T-helper 2 cell (primary cell): ENCODE measurements at places on chromosomes 3 and 15.

DNA sequence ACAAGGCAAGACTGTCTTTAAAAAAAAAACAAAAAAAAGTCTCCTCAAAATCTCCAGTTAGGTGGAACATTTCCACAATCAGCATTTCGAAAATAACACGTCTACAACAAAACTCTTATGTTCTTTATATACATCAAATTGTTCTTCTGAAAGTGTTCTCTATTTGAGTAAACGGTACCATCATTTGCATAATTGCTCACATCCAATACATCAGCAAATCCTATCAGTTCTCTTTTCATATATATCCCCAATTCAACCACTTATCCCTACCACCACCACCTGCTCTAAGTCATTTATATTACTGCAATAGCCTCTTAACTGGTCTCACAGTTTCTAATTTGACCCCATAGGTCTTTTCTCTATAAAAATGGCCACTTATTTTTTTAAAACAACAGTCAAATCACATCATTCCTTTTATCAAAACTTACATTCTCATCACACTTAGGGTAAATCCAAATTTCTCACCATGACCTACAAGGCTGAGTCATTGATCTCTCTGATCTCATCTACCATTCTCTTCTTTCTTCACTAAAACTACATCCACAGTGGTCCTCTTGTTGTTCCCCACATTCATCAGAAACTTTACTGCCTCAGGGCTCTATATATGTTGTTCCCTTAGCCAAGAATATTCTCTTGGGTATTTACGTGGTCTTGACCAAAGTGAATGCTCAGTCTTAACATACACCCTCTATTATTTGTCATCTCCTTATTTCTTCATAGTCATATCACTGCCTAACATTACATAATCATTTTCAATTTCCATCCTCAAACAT is 237.0 kb downstream of the SCAPER start:
- no peak for DNase-seq

- no peak for DNase-seq
Observed at GRCh38 chr3:161247049-161247448, 25.9 kb downstream of the NMD3 start.

DNA sequence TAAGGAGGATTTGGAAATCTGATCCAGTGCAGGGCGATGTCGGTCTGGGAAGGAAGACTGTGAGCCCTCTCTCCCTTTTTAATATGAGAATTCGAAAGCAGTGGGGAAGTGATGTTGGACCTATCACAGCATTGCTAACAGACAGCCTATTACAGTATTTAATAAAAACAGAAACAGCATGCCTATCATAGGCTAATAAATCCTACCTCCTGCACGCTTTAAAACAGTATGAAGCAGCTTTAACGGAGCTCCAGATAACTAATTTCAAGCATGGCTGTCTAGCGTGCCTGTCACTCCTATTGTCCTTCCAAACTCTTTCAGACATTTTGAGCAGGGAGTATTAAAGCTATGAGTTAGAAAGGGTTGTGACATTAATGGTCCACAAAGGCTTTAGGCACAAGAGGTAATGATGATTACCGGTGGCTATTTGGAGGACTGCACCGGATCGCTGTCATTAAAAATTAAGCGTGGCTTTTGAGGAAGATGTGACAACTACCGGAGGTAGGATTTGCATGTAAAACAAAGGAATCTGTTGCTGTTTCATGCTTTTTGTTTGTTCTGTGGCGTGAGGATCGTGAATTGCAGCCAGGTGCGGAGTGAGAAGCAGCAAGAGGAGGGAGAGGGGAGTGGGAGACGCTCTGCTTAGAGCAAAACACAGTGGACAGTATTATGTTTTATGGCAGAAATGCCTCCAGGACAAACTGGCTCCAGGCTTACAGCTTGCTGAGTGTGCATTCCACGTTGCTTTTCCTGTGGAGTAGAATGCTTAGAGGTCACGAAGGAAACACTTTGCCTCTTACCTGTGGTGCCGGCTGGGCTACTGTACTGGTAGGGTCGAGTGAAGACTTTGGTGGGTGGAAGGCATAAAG is at the start of gene KCNMB2:
Gene KCNMB2, plus strand, starts transcription at position 226 of the 869 bp plus-strand sequence.
- no peak for DNase-seq

- DNase-seq = no peak
Observed at GRCh38 chr3:52551118-52551517, 14.7 kb downstream of the UQCC5 start.

- no peak for DNase-seq
Observed at GRCh38 chr3:10206166-10206511, 41.4 kb downstream of the IRAK2 start.

GRCh38 chr3:37096288-37096687 is 78.1 kb downstream of the LRRFIP2 start:
- no peak for DNase-seq

DNA sequence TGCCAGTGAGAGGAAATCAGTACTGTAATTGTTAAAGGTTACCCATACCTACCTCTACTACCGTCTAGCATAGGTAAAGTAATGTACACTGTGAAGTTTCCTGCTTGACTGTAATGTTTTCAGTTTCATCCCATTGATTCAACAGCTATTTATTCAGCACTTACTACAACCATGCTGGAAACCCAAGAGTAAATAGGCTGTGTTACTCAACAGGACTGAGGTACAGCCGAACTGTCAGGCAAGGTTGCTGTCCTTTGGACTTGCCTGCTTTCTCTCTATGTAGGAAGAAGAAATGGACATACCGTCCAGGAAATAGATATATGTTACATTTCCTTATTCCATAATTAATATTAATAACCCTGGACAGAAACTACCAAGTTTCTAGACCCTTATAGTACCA is 265.5 kb downstream of the NR2F2 start:
- no peak for DNase-seq

GRCh38 chr3:133386876-133387275 is 13.0 kb upstream of the BFSP2 start:
- no peak for DNase-seq

DNA sequence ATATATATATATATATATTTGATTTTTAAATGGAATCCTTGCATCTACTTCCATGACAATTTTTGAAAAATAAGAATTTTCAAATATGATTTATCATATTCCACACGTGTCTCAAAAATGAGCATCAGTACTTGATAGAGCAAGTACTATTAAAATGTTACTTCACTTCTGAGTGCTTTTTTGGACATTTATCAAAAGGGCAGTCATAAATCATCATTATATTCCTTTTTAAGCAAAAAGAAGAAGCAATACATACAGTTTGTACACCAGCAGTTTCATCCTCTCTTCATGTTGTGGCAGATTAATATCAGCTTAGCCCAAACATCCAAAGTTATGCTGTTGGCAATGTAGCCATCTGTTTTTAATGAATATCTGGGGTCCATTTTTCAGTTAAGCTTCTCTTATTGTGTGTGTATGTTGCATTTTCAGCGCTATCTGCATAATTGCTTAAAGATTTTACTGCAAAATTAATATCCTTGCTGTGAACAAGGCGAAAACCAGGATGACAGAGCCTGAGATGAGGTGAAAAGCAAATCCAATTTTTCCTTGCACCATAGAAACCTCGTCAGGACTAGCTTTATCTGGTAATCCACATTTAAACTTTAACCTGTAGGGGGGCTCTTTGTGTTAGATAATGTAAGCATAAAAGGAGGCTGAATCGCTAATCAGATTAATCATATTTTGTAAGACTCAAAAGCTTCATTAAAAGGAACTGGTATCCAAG is 604.9 kb upstream of the AGTR1 start:
- no peak for DNase-seq

DNA sequence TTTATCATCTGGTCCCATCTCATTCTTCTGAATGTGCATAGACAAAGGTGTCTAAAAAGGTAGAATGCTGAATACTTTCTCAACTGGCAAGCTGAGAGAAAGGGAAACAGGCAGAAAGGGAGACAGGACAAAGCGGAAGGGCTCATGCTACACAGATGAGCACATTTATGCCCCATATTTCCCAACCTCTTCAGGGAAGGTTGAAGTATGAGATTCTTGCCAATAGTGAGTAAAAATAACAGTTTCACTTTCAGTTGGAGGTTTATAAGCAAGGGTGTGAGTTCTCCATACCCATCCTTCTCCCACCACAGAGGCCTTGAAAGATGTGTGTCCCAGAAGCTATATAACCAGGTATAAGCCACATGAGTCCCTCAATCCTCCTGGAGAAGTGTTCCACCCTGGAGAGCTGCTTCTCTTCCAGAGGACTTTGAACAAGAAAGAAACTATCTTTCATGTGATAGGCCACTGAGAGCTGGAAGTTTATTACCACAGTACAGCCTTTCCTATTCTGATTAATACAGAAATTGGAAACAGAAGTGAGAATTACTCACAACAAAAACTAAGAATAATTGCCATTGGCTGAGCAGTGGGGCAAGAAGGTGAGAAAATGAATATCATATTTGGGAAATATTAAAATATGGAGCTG is 709.4 kb upstream of the NR2F2 start:
- no peak for DNase-seq

GRCh38 chr3:4448187-4448586 is 18.9 kb downstream of the SUMF1 start:
- no peak for DNase-seq

DNA sequence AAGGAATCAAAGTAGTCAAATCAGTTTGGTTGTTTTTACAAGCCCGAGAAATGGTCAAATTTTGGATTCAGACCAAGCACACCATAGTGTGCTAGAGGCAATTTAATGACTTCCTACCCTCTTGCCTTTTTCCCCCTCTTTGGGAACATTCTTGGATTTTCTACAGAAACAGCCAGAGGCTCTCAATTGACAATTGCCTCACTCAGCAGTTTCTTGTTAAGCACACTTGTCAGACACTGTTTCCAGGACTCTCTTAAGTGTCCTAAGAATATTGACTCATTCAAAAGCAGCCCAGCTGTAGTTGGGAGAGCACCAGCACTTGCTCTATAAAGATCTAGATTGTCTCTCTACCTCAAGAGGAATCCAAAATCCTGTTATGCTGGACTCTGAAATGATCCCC is 1.5 kb upstream of the SLC35G2 start:
- no peak for DNase-seq

DNA sequence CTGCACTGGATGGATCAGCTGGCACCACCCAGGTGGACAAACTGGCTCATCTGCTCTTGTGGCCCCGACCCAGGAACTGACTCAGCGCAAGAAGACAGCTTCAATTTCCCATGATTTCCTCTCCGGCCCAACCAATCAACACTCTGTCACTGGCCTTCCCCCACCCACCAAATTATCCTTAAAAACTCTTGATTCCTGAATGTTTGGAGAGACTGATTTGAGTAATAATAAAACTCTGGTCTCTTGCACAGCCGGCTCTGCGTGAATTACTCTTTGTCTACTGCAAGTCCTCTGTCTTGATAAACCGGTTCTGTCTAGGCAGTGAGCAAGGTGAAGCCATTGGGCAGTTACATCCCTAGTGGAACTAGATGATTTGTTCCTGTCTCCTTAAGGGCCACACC is 16.1 kb downstream of the BDH1 start:
- DNase-seq = no peak

DNA sequence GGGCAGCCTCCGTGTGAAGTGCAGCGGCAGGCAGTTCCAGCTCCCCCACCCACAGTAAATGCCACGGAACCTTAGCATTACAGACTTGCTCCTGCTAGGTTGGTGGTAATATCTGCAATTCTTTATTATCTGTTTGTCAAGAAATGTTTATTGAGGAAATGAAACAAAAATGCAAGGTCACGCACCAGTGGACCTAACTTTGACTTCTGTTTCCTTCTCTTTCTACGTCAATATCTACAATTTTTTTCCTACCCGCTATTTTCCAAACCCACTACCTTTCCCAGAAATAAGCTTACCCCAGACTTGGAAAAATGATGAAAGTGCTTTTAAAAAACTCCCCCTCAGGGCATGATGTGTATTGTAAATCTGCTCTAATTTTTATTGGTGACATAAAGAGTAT is 18.9 kb downstream of the ILDR1 start:
- no peak for DNase-seq

- DNase-seq = no peak
Observed at GRCh38 chr15:62171882-62172281, 6.8 kb upstream of the C2CD4B start.

GRCh38 chr3:188686324-188686723 is 485.4 kb upstream of the TPRG1 start:
- no peak for DNase-seq

DNA sequence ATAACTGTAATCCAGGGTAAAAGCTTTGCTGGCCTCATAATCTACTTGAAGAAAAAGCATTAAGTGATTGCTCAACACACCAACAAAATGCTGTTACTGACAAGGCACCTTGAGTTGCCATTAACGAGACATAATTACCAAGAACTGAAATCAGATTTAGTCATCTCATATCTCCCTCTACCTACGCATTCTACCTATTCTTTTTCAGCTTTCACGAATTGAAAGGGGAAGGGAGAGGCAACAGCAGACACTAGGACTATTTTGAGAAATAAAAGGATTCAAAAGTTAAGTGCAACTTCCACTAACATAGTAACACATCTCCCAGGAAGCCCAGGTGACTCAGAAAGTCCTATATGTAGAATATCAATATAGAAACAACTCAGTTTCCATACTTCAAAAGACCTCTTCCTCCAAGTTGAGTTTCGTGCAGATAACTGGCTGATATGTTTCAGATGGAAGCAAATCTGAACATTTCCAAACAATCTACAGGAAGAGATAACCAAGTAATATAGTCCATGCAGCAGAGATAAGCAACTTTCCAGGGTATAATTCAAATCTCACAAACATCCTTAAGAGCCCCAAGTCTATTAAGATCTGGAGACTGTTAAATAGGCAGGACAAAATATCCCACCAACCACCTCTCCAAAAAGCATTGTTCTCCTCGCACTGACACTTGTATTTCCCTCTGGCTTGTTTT is 1.9 kb downstream of the OSBPL10 start:
- DNase-seq = no peak

- DNase-seq = no peak
Observed at GRCh38 chr3:156035158-156035557, 85.2 kb upstream of the KCNAB1 start.

GRCh38 chr3:73542136-73542535 is 82.6 kb downstream of the PDZRN3 start:
- no peak for DNase-seq

GRCh38 chr3:75342425-75342824 is 321.7 kb upstream of the FRG2C start:
- DNase-seq = no peak

GRCh38 chr15:31399544-31400171 is 73.0 kb downstream of the KLF13 start:
- no peak for DNase-seq

DNA sequence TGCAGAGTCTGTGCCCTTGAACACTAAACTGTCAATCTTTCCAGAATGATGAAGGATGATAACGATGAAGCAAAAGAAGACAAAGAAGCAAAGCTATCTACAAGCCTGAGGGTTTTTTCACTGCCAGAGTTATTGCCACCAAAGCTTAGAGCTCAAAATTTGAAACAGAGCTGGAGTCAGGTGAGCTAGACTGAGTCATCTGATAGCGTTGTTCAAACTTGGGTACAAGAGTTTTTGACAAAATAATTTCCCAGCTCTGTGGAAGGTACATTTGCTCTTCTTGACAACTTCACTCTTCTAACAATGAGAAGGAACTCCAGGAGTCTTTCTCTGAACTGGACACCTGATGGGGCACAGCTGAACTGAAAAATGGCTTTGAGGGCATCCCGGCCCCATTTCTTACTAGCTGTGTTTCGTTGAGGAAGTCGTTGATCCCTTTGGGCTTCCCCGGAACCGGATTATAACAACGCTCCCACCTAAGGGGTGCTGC is 715 bp downstream of the MCCC1 start:
- no peak for DNase-seq
